ENCODE measurements at places on chromosomes 1 and 21.
A peak's percentile ranks its signal among the peaks of the same experiment; 100 is the strongest.

- DNase-seq: no peak
These were observed 67.8 kb downstream of the SLC35A3 start for GRCh38 chr1:100037656-100037926.

DNA sequence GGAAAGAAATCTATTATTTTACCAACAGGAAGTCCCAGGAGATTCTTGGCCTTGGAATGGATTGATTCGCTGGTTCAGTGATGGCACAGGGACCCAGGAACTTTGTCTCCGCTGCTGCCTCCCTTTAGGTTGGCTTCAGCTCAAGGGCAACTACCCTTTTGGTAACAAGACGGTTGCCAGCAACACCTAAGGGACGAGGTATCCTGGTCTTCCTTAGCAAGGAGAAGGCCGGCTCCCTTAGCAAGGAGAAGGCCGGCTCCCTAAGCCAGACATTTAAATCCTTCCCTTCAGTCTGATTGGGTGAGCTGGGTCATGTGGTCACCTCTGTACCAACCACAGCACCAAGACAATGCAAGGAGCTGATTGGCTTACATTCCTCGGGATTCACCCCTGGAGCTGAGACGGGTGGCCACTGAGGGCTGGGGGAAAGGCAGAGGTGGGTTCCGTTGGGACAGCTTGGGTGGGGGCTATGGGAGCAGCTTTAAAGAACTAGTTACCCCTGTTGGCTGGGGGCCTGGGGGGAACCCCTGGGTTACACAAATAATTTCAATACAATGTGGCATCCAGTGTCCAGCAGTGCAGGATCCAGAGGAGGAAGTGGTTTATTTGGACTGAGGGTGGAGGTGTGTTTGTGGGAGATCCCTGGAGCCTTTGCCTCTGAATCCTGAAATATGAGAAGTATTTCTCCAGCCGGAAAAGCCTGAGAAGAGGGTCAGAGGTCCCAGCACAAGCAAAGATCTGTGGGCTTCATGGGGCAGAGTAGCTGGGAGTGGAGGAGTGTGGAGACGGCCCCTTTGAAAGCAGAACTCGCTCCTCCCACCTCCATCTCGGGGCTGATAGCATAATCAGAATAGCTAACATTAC lies 20.7 kb upstream of the CLIC4 start:
- no peak for DNase-seq

GRCh38 chr1:175171036-175171913 lies 21.3 kb downstream of the KIAA0040 start:
- DNase-seq: peak; percentile 62

DNA sequence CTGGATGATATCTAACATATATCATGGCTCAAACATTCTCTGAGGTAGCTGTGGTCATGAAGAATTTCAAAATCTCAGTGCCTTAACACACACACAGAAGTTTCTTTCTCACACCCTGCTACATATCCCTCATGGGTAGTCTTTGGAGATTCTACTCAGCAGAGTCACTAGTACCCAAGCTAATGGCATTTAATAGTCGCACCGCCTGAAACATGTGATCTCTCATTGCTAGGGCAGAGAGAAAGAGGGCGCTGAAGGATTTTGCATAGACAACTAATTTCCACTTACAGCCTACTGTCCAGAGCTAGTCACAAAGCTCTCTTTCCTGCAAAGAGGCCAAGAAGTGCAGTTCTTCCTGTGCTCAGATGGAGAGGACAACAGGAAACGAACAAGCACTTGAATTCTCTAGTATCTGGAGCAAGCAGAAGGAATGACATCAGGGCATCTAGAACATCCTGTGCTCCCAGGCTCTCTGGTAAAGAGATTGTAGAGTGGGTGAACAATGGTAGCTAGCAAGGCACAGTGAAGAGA lies 183.4 kb upstream of the PTBP2 start:
- DNase-seq: no peak

- no peak for DNase-seq
These were observed 337.7 kb downstream of the DISC1 start for GRCh38 chr1:231964241-231964640.

DNA sequence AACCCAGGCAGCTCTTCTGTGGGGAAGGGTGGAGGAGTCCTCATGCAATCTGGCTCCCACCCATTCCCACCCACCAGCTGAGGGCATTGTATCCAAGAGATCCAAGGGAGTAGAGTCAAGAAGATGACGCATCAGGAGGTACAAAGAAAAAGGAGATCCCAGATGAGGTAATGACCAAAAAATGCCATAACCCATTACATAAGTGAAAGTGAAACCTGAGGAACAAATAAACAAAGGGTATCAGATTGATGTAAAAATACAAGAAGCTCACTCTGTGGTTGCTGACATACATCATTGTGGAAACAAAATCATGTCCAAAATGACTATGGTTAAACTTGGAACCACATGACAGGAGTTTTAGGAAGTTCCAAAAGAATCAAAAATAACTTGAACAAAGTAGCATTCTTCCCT lies 42.5 kb downstream of the CCN1 start:
- DNase-seq: no peak

- DNase-seq: no peak
These were observed 2220.5 kb downstream of the NCAM2 start for GRCh38 chr21:23218667-23219066.

- DNase-seq: no peak
These were observed 264.8 kb upstream of the DUSP10 start for GRCh38 chr1:222006715-222007114.

DNA sequence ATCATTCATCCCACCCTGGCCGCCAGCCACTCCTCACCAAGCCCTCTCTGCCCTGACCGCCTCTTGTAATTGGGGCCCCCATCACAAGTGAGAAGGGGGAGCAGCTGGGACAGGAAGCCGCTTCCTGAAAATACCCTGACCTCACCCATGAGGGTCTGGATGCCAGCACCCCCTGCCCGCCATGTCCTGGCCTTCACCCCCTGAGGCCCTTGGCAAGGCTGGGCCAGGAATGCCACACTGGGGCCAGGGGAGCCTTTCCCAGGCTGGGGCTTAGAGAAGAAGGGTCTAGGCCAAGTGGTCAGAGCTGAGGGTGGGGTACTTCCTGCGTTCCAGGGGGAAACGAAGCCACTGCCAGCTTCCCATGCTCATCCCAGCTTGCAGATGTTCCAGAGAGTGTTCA lies 60.5 kb downstream of the TAS1R2 start:
- no peak for DNase-seq

GRCh38 chr1:178593515-178593914 lies 80.6 kb downstream of the TEX35 start:
- DNase-seq: no peak

DNA sequence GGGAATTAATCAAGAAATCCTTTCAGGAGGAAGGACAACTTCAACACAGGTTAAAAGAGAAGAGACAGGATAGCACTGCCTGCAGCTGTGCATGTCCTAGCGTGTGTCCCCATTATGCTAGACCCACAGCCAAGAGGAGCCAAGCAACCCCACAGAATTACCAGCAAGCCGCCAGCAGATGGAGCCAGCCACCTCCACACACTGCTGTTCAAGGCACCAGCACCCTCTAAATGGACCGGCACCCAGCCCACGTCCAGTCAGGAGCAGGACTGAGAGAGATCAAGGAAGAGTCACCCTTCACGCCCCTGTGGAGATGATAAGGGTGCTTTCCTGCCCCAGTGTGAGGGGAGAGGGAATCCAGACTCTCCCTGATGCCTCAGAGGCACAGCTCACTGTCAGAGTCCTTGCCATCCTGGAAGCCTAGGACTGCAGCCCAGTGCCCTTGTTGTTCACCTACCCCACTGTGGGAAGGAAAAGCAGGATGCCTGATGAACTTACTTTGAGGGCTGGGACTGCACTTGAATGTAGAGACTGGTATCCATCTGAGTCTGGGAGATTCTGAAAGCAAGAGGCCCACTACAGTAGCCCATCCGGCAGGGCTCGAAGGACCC lies 37.1 kb upstream of the CTTNBP2NL start:
- peak; percentile 30 for DNase-seq

GRCh38 chr1:224116131-224116530 lies 2.2 kb downstream of the FBXO28 start:
- DNase-seq: peak; percentile 77

- no peak for DNase-seq
These were observed 43.2 kb downstream of the ATP1B1 start for GRCh38 chr1:169149555-169150286.

GRCh38 chr1:16398371-16398953 lies 31.4 kb downstream of the SZRD1 start:
- DNase-seq: no peak

DNA sequence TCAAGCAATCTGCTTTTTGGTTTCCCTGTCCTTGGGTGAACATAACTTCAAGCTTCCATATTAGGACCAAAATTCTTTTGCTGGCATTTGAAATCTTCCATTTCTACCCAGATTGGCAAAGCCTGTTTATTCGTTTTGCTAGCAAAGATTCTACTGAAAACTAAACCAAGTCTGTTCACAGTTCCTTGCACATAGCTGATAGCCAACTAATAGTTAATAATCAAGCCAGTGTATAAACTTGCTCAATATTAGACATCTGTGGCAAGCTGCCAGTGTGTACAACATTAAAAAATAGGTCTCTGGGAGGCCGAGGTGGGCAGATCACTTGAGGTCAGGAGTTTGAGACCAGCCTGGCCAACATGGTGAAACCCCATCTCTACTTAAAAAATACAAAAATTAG lies 6.3 kb downstream of the APP start:
- no peak for DNase-seq

- no peak for DNase-seq
These were observed 53.6 kb downstream of the RPS6KC1 start for GRCh38 chr1:213104604-213105003.

DNA sequence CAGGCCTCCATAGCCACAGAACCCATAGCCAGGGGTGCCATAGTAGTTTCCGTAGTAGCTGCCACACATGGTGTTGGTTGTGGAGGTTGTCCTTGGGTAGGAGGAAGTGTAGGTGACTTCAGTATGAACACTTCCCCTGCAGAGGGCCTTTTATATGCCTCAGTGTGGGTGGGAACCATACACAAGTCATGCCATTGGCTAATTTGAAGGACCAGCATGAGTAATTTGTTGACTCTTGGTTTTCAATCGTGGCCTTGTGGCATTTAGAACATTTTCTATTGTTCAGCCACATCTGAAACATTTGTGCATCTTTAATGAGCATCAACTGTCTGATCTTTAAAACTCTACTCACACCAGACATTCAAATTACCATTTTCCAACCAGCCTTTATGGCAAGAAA lies at the start of gene KRTAP6-1:
Gene KRTAP6-1 (minus strand): TSS at position 95 of the 400 bp plus-strand sequence. CDS start 26 bp downstream, at position 69.
- no peak for DNase-seq

DNA sequence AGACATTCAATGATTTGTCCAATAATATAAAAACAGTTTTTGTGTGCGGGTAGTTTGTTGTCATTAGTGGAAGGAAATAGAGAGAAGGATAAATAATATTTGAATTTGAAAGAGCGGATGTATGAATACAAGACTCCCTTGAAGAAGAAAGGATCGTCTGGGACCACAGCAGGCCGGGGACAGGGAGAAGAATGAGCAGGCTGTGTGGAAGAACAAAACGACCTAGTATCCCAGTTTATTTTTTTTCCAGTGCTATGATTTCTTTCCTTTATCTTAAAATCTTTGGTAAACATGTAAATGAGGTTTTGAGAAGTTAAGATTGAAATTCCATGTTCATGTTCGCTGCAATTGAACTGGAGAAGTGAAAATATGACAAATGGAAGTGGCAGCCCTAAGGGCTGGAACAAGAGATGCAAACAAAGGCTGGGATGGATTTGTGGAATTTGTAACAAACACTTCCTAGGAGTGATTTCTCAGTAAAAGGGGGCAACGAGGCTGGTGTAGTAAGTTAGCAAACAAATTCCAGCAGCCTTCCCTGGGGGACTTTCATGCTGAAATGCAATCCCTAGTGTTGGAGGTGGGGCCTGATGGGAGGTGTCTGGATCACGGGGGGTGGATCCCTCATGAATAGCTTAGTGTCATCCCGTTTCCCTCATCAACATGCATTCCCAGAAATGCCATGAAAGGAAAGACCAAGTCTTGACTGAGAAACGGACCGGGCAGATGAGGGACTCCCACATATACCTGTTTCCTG lies 10.2 kb upstream of the IFI16 start:
- no peak for DNase-seq

GRCh38 chr1:24862775-24863483 lies 67.1 kb downstream of the RUNX3 start:
- no peak for DNase-seq

GRCh38 chr21:46154955-46155513 lies 345 bp downstream of the FTCD start:
- no peak for DNase-seq

DNA sequence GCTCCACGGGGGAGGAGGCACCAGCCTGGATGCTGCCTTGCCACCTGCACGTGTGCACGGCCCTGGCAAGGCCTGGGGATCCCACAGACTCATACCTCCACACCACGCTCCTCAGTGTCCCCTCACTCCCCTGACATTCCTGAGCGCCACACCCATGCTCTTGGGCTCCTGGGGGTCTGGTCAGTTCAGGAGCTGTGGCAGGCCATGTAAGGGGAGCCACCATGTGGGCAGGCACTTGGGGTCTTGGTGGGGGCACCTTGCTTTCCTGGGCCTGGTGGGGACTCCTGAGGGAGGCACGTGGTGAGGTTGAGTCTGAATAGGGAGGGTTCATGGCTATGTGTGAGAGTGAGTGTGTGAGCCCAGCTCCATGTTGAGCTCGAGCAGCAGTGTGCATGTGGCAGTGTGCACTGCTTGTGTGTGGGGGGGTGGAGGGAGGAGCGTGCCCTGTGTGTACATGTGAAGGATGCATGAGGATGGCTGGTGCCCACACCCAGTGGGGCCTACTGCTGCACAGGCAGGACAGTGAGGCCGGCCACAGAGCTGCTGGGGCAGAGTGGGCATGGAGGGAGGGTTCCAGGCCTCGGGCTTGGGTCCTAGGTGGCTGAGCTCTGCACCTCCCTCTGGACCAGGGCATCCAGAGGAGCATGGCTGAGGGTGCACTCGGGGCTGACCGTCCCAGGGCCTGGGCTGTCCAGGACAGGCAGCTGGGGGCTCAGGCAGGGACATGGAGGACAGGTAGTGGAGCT lies 1.6 kb downstream of the GJC2 start:
- DNase-seq: no peak

Measured in erythroblast (primary cell).